ENCODE measurements at places on chromosomes 1 and 21.

DNA sequence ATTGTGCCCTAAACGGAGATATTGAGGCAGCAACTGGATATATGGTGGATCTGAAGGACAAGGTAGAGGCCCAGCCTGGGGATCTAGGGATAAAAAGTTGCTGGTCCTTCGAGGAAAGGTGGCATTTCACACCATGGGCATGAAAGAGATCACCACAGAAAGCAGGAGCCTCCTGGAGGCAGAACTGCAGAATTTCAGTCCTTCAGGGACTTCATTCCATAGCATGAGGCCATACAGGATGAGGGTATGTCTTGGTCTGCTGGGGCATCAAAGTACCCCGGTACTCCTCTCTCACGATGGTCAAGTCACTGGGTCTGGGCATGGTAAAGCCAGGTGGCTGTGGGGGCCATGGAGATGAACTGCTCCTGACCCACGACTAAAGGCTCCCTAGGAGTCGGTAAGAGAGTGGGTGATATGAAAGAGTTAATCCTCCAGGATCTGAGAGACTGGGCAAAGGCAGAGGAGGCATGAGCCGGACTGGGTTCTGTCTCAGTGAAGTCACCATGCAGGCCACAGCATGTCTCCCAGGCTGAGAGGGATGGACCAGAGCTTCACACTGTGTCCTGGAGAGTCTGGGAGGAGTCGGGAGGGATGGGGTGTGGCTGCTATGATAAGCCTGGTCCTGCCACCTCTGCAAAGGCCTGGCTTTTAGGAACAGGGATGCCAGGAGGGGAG, 5.8 kb upstream of the SPRR5 start:
- no peak for DNase-seq

- DNase-seq = peak; percentile 36
Measured at GRCh38 chr1:151968058-151968457, 25.6 kb downstream of the S100A10 start.

GRCh38 chr1:163084330-163084729, 15.2 kb downstream of the RGS4 start:
- no peak for DNase-seq

- peak; percentile 61 for DNase-seq
Measured at GRCh38 chr21:28419811-28420210, 572.9 kb downstream of the LTN1 start.

GRCh38 chr1:26158908-26159742, at the start of gene FAM110D:
FAM110D (plus strand) TSS chr1:26159079; CDS start chr1:26161292, 2,213 bp downstream.
- DNase-seq = no peak

DNA sequence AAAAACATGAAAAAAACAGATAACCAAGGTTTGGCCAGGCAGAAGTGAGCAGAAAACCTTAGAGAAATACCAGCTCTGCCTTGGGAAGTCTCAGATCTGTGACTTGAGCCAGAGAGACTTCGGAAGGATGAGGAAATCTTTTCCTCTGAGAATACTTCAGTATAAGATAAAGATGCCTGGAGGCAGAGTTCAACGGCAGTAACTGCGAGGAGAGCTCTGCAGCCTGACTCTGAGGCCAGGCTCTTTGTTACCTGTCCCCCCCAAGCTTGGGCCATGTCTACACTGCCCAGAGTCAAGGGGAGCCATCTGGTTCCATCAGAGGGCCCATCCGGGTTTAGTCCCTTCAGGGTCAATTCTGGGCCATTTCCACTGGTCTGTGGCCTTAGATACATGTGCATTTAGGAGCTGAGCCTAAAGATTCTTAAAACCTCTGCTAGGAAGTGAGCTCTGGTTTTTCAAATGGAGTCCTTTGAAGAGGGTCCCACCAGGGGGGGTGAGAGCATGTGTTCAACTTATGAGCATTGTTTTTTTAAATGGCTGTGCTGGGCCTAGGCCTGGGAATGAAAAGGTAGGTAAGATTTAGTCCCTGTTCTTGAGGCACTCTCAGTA, 8.7 kb downstream of the KIRREL1 start:
- DNase-seq = no peak

DNA sequence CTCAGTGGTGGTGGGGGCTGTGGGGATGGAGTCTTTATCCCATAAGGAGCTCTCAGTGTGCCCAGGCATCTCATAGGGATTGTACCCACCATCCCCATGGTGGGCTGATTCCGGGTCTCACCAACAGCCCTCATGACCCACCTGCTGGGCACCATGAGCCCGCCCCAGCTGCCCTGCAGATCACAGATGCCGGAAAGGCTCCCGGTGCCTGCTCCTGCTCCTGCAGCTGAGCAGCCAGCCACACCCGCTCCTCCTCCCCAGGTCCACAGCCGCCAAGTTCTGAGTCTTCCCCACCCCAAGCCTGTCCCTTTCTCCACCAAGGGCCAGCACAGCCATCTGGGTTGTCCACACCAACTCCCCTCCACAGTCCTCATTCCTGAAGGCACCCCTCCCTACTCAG, 15.5 kb upstream of the TSPEAR start:
- DNase-seq = no peak

- no peak for DNase-seq
Measured at GRCh38 chr1:195394567-195394966, 1213.7 kb downstream of the KCNT2 start.

DNA sequence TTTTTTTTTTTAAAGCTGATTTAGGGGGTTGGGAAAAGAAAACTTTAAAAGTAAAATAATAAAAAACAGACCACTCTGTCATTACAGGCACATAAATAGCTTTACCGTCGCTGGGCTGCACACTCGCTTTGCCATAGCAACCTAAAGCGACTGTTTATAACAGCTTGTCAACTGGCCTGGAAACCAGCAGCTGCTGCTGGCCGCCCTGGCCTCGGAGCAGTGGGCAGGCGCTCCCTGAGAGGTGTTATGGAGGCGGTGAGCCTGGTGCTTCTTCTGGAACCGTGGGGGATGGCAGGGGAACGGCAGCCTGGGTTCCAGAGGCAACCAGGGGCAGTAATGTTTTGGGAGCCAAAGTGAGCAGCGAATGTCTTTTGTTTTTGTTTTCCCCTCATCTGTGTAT, 45.7 kb downstream of the ATP2B4 start:
- no peak for DNase-seq

DNA sequence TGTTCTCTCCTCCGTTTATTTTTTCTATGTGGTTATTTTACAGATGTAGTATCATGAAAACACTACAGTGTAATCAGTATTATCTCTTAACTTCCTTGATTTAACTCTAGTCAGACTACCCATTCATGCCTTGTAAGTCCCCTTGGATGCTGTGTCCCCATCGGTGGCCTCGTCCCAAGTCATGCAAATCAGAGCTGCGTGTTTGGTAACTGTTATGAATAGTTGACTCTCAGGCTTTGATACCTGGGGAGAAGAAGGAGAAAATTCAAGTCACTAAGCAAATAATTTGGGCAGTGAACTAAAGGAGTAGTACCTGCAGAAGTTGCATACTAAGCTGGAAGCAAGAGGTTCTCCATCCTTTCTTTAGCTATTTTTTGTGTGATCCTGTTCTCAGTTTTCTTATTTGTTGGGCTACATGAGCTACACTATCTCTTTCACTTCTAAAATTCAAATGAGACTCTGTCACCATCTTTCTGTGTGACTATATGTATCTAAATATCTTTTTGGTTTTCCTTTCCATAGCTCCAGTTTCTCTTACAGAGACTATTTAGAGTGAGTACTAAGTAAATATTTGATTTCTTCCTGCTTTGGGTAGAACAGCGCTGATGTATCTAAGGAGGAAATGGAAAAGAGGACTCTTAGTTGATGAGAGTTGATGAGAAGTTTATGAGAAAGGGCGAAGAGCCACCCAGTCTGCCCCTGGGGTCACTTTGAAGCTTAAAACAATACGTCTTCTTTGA, 50.9 kb downstream of the VANGL2 start:
- no peak for DNase-seq

- no peak for DNase-seq
Measured at GRCh38 chr21:43771199-43771675, 4.9 kb downstream of the CSTB start.

DNA sequence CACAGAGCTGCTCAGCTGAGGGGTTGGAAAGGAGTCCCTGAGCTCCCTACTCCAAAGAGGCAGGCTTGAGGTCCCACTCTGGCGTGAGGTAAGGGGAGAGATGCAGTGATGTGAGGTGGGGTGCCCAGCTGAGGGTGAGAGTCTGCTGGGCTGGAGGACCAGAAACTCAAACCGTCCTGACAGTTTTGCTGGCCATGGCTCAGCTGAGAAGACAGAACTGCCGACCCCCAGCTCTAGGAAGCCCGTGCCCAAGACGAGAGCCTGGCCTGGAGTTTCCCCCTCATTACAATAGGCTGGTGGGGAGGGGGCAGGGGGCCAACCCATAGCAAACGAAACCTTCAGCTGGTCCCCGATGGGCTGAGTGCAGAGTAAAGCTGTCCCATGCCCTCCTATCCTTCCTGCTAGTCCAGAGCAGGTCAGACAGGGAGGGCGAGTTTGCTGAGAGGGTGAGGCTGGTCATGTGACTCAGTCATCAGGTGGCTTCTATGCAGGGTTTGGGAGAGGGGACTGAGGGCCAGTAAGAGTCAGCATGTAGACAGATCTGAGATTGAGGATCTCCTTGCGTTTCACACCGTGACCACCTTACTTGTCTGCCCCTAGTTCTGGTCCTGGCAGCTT, 129.3 kb downstream of the PRDM2 start:
- no peak for DNase-seq

DNA sequence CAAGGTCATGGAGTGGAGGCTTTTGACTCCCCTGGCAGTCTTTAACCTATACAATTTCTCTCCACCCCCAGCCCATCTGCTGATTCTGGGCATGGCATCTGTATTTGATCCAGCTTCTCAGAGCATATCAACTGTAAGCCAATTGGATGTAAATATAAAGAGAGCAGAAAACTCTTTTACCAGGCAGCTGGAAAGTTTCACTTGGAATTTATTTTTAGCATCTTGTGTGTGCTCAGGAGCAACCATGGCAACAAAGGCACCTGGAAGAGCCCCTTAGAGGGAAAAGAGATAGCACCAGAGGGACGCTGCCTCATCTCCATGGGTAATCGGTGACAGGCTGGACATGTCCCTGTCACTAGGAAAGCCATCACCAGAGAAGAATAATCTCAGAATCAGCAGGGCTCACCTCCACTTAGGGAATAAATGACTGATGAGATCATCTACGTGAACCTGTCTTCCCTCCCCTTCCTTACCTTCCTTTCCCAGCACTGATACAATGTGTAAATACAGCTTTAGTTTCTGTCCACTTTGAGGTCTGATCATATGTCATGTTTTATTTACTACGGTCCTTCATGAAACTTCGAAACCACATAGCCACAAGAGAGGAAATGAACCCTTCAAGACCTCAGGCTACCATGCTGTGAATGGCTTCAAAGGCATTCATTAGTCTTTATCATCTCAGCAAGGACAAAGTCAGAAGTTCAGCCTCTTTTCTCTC, 25.3 kb upstream of the SIPA1L2 start:
- no peak for DNase-seq

DNA sequence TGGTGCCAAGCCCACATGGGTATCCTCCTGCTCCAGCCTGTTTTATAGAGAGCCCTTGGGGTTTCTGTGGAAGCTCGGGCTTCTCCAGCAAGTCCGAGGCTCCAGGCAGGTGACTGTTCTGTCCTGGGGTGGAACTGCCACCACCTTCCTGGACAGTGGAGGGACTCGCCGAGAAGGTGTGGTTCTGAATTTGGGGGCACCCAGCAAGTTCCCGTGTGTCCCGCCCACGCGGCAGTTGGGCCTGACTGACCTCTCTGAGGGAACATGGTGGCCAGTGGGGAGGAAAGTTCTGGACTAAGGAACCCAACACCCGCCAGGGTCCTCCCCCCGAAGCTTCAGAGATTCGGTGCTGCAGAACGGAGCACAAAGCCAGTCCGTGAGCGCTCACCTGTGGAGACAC, 158.1 kb upstream of the C1orf174 start:
- no peak for DNase-seq

- no peak for DNase-seq
Measured at GRCh38 chr21:33064623-33065390, 5.1 kb upstream of the OLIG1 start.

- DNase-seq = no peak
Measured at GRCh38 chr1:34052565-34052964, 112.5 kb downstream of the CSMD2 start.

DNA sequence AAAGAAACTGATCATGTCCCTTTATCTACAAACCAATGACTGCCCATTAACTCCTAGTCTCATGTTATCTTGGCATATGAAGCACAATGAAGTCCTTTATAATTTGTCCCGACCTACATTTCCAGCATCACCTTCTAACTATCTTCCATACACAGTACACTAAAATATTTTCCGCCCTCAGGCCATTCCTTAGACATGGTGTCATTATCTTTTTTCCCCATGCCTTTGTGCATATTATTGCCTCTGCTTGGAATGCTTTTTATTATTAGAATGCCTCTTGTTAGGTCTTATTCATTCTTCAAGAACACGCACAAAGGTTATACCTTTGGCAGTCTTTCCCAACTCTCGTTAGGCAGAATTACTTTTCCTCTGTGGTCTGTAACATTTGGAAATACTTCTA, 39.6 kb downstream of the ATG4C start:
- DNase-seq = no peak

GRCh38 chr1:244349581-244350001, 102.1 kb downstream of the ADSS2 start:
- DNase-seq = no peak

DNA sequence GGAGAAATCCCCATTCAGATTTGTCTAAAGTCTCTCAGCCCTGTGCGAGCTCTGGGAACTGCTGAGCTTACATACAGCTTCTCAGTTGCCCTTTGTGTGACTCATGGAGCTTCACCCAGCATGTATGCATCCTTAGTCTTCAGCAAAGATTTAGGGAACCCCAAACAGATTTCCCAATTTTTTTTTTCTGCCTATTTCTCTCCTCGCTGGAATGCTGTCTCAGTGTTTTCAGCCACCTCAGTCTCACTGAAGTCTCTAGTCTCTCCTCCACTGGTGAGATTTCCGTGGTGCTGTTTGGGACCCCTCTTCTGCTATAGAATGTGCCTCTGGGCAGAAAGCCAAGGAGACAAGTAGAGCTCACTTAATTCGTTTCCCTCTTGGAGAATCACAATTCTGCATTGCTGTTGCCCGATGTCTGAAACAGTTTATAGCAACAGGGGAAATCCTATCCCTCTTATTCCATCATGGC, 28.1 kb upstream of the TXLNA start:
- no peak for DNase-seq

- DNase-seq = no peak
Measured at GRCh38 chr1:88321706-88322105, 362.4 kb upstream of the PKN2 start.

DNA sequence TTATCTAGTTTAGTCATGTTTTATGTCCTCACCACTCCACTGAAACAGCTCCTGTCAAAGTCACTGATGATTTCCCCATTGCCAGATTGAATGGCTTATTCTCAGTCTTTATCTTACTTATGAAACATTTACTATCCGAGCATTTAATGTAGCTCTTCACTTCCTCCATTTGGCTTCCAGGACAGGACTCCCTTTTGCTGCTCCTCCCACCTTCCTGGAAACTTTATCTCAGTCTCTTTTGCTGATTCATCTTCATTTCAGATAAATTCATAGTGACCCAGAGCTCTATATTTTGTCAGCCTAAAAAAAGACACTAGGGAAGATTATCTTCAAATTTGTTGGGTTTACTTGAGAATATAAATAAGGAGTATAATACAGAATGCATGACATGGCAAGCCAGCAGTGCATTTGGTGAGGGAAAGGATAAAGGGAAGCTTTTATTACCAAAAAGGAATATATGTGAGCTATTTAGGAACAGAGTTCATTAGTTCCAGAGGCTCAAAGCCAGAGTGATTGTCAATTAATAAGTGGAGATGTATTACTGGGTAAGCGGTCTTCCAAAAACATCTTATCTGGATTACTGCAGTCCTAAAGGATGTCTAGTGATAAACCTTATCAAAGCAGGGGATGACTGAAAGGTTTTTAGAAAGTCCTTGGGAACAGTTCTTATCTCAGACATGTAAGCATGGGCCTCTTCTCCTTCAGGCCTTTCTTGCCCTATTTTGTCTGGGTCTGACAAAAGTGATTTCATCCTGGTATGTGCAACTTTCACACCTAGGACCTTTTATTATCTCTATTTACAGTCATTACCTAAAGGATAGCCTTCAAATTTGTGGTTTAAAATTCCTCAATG, 25.6 kb downstream of the IL23R start:
- no peak for DNase-seq
